ENCODE measurements at places on chromosomes 12 and 14. TPM values are rescaled to one million over a fixed set of nuclear protein-coding genes. Genes with fewer than 3 reads are reported as not detected.

DNA sequence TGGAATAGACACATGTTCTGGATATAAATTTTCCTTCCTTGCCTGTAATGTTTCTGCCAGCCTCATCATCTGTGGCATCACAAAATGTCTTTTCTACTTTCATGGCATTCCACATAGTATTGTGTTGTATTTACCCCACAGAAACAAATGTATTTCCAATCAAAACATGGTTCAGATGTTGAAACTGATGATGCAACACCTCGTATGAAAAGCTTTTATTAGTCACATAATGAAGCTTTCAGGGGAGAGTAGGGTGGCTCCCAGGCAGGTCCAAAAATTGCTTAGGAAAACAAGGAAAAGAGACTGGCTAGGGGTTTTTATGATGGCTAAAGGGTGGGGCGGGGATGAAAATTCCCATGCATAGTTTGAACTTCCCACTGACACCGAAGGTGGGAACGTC lies 29.1 kb upstream of the ZNF641 start:
- DNase-seq = no peak

GRCh38 chr14:68801631-68802030 lies 8.8 kb upstream of the ZFP36L1 start:
- no peak for DNase-seq

GRCh38 chr12:132429946-132430643 lies 59.9 kb upstream of the FBRSL1 start:
- DNase-seq = peak; percentile 75

GRCh38 chr14:83908419-83908818 lies 1621.5 kb upstream of the FLRT2 start:
- DNase-seq = no peak

GRCh38 chr14:68683326-68683725 lies 109.5 kb downstream of the ZFP36L1 start:
- DNase-seq = no peak

GRCh38 chr12:92065018-92065499 lies 80.6 kb downstream of the BTG1 start:
- DNase-seq = peak; percentile 71

DNA sequence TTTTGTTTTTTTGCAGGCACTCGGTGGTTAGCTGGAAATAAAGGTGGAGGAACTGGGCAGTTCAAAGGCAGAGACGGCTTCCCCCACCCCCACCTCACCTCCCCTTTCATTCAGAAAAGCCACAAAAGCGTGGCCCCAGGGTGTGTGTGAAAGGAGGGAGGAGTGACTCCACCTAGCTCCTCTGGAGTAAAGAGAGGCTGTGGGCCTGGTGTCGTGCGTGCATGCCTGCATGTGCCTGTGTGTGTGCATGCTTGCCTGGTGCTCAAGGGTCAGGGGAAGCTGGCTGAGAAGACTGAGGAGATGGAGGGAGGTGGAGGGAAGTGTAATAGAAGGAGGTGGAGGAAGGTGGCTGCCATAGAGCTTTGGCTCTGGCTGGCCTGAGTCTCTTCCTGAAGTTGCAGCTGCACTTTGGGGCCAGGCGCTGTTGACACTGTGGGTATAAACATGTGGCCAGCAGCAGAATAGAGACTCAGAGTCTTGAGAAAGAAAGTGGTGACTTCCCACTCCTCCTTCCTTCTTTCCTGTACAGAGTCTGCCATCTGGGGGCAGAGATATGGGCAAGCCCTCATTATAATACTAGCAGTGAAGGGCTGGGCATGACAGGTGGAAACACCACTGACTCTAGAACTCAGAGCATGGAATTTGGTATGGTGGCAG lies 36.9 kb upstream of the SINHCAF start:
- DNase-seq = peak; percentile 64

DNA sequence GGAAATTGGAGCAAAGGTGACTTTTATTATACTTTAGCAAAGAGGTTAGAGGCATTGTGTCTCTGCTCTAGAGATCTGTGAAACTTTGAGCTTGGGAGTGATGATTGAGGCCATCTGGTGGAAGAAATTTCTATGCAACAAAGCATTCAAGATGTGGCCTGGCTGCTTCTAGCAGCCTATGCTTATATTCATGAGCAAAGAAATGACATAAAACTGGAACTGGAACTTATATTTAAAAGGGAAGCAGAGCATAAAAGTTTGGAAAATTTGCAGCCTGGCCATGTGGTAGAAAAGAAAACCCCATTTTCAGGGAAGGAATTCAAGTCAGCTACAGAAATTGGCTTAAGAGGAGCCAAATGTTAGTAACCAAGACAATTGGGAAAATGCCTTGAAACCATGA lies 70.4 kb downstream of the SDR9C7 start:
- no peak for DNase-seq

DNA sequence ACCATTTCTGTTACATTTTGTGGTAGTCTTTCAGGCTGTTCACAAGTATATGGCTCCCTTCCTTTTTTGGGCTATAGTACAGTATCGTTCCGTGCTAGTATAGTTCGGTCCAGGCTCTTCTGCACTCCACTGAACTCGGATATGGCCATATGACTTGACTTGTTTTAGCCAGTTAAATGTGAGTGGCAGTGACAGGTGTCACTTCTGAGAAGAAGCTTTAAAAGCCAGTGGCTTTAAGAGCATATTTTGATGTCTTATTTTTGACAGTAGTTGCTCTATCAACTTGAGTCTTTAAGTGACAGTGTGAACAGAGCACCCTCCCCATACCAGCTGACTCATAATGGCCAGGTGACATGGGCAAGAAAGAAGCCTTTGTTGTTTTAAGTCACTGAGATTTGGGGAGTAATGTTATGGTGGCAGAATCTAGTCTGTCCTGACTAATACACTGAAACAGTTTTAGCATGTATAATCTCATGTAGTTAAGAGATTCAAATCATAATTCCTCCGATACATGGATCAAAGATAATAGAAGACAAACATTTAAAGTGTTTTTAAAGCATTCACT lies 64.6 kb downstream of the ANO4 start:
- no peak for DNase-seq

DNA sequence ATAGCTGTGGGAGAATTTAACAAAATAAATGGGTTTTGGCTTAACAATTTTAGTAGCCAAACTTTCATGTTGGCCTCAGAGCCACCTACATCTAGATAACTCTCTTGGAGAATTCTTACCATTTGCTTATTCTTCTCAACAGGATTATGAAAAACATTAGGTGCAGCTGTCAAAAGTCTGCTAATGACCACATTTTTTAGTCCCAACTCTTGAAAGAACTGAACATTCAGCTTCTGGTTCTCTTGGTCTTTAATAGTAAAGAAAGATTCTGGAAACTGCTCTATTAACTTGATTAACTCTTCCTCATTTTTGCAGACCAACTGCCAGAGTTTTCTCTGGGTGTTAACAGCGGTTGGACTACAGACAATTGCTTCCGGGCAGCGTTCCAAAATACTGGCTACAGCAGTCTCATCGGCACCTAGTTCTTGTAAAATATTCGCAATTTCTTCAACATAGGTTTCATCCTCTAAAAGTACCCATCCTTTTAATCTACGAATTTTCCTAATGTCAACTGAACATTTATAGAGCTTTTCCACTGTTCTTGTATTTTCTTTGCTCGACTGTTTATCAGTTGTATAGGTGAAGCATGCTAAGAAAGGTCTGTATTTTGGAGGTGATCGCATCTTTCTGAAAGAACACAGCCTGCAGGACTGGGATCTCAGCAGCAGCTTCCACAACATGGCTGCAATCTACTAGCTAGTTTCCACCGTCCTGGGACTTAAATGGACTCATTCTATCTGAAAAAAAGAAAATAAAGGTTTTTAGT lies 8.7 kb downstream of the MTERF2 start:
- no peak for DNase-seq

DNA sequence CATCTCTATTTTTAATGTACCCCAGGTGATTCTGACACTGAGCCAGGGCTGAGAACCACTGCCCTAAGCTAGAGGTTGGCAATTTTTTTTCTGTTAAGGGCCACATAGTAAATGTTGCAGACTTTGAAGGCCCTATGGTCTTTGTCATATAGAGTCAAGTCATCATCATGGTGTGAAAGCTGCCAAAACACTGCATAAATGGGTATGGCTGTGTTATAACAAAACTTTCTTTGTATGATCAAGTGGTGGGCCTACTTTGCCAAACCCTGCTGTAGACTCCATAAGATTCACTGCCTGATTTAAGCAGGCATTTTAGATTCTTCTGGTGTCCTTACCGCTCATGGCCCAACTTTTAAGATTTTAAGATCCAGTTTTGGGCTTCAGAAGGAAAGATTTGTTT lies 76.8 kb downstream of the CLMN start:
- no peak for DNase-seq

- peak; percentile 29 for DNase-seq
Observed at GRCh38 chr12:5083955-5084849, 40.5 kb downstream of the KCNA5 start.

GRCh38 chr12:31288381-31288780 lies 37.6 kb downstream of the SINHCAF start:
- DNase-seq = no peak

DNA sequence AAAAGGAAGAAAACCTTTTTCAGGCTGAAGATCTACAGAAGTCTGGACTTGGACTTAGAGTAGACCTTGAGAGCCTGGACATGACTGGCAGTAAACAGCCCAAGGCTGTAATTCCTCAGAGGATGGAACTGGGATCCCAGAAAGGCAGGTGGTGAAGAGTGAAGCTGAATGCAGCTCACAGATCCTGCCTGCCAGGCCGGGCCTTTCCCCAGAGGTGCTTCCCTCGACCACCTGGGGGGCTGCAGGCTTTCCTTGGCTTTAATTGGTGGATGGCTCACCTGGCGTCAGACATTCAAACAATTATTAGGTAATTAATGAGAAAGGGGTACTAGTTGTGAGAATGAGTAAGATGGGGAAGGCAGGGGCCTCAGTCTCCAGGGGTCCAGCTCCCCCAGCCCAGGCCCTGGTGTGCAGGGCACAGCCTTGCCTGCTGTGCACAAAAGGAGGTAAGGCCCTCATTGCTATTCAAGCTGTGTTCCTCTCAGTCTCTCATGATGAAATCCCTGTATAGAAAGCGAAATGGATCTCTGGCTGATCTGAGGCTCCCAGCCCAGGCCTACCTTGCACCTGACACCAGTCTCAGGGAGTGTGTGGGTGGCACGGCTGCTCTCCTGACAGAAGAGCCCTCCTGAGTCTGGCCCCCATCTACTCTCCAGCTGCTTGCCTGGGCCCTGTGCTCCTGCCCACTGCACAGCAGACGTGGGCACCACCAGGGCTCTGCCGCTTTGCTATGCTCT lies 63.0 kb upstream of the TCL1A start:
- no peak for DNase-seq

CLEC1B gene
- total RNA-seq = not detected

DBX2 gene
- not detected for total RNA-seq

SLC6A12 gene
- total RNA-seq = 0.37 TPM

PTGER2 gene
- total RNA-seq = 2.4 TPM

IL31 gene
- 4.0 TPM for total RNA-seq

DAZAP2 gene
- total RNA-seq = 94.8 TPM

Measured in activated CD4-positive, alpha-beta T cell treated with anti-CD3 and anti-CD28 coated beads for 36 hours (primary cell).